ENCODE measurements at places on chromosomes 16 and 17. TPM values are rescaled to one million over a fixed set of nuclear protein-coding genes. Genes with fewer than 3 reads are reported as not detected.

The HSD11B2 gene
- 0.38 TPM for total RNA-seq

The THAP11 gene
- total RNA-seq, result 43.9 TPM

The SRP68 gene
- total RNA-seq, result 25.1 TPM

The SHISA6 gene
- not detected for total RNA-seq

The TBC1D3B gene
- total RNA-seq, result 2.6 TPM

The PMFBP1 gene
- not detected for total RNA-seq

The ATP2C2 gene
- total RNA-seq, result under 0.01 TPM

The KRTAP1-4 gene
- total RNA-seq, result not detected

The PRR35 gene
- not detected for total RNA-seq

The NPIPB8 gene
- total RNA-seq, result not detected

The CLEC3A gene
- not detected for total RNA-seq

The SMIM36 gene
- not detected for total RNA-seq

The EXOSC6 gene
- 25.1 TPM for total RNA-seq

The IGSF6 gene
- not detected for total RNA-seq

The NOTUM gene
- total RNA-seq, result not detected

The SLC16A6 gene
- total RNA-seq, result 0.32 TPM

The RHBDF1 gene
- 43.6 TPM for total RNA-seq

The ZP2 gene
- not detected for total RNA-seq

The FOXF1 gene
- total RNA-seq, result 0.19 TPM

The OVCA2 gene
- 48.4 TPM for total RNA-seq

The GPR139 gene
- not detected for total RNA-seq

The KCNG4 gene
- total RNA-seq, result not detected

The CKLF gene
- 70.2 TPM for total RNA-seq

The PALB2 gene
- total RNA-seq, result 4.7 TPM

The CBX2 gene
- total RNA-seq, result 12.5 TPM

The TMEM11 gene
- total RNA-seq, result 16.2 TPM

The ASPHD1 gene
- 0.63 TPM for total RNA-seq

The TAF1C gene
- total RNA-seq, result 22.7 TPM

The KRT12 gene
- total RNA-seq, result not detected

The SGF29 gene
- 6.5 TPM for total RNA-seq

The SPATA32 gene
- not detected for total RNA-seq

The ERAL1 gene
- total RNA-seq, result 16.4 TPM

The CCL3 gene
- total RNA-seq, result not detected

The CACNG1 gene
- not detected for total RNA-seq

The ARL5C gene
- not detected for total RNA-seq

The MYH8 gene
- total RNA-seq, result not detected

The C1QTNF8 gene
- total RNA-seq, result not detected

The RPTOR gene
- 39.5 TPM for total RNA-seq

The PLXDC1 gene
- total RNA-seq, result 0.06 TPM

The PKMYT1 gene
- 6.6 TPM for total RNA-seq

The FBXL16 gene
- total RNA-seq, result under 0.01 TPM

The ATP2A3 gene
- total RNA-seq, result 0.06 TPM

The KRT25 gene
- total RNA-seq, result not detected

The KRT28 gene
- total RNA-seq, result not detected

The ZPBP2 gene
- not detected for total RNA-seq

Data from bladder microvascular endothelial cell (primary cell).